Motor neuron (in vitro differentiated cells): ENCODE measurements at places on chromosomes 3 and 15.

DNA sequence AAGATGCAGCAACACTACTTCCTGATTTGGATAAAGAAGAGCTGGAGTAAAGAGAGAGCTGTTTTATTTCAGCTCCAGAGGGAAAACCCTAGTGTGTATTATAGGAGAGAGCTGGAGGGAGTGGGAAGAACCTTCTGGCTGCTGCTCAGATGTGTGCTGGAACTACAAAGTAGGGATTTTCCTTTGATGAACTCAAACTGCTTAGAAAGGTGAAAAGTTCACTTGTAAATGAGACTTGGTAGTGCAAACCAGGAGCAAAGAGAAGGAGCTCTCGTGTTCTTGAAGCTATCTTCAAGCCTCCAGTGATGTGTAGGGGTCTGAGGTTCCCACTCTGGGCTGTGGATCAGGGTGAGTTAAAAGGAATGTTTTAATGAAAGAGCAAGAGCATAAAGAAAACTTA is 110.4 kb downstream of the EDEM1 start:
- ATAC-seq: no peak

- no peak for ATAC-seq
Measured at GRCh38 chr15:81302701-81303109, 21.2 kb downstream of the STARD5 start.

GRCh38 chr15:48388910-48389309 is 57.7 kb downstream of the DUT start:
- ATAC-seq: no peak

GRCh38 chr3:155356594-155357370 is 63.3 kb upstream of the STRIT1 start:
- peak; percentile 73 for ATAC-seq

DNA sequence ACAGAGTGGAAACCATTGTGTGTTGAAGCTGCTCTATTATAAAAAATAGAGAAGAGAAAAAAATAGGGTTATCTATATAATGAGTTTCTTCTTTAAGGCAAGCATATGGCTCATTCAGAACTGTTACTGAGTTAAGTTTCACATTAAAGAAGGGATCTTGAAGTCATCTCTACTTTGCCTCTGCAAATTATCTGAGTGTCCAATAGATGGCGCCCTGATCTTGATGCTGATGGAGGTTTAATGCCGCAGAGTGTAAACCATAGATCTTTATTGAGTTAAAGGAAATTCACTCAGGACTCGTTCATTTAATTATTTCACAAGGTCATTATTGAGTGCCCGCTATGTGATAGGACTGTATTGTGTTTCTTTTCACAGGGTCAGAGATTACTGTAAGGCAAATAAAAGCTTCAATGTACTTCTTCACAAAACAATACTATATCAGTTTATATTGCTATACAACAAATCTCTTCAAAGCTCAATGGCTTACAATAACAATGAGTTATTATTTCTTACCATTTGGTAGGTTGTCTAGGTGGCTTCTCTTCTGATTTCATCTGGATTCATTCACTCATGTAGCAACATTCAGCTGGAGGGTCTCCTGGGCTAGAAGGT is 171.4 kb downstream of the NSUN3 start:
- peak; percentile 50 for ATAC-seq

DNA sequence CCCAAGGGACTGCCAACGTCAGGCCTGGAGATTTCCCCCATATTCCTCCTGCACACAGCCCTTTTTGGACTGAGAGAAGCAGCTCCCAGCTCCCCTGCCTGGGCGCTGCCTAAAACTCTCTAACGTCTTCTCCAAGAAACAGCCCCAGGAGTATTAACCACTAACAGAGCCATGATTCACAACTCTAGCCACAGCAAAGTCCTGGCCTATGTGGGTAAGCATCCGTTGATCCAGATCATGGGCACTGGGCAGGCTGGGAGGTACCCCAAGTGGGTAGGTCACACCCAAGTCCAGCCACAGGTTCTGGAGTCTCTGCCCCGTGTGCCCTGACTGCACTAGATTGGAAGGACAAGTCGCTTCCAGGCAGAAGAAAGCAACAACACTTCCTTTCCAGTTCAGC is 31.9 kb downstream of the NBEAL2 start:
- ATAC-seq: no peak

DNA sequence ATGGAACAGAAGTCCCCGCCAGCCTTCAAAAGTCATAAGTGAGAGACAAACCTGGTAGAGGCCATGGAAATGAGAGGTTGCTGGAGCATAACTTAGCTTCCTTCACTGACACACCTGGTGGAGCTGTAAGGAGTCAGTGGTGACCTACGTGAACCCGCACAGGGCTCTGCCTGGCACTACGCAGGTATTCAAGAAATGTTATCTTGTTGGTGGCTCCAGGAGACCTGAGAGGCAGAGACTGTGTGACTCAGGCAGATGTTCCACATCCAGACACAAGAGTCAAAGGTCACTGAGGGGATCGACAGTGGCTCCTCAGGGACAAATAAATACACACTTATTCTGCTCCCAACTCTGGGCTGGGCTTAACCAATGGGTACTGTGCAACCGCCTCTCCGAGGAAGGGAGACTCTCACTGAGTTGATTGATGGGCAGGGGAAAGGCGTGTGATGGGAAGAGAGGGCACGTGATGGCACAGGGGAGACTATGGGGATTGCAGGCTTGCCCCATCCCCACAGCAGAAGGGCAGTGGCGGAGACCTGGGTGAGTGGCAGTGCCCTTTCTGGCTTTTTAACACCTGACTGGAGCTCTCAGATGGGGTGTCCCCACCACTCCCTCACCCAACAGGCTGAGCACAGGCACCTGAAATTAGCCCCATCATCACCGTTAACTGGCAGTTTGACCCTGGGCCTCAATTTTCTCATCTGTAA is 111.7 kb upstream of the SMAD3 start:
- no peak for ATAC-seq

- no peak for ATAC-seq
Measured at GRCh38 chr15:65525622-65526021, 4.6 kb upstream of the HACD3 start.

- ATAC-seq: no peak
Measured at GRCh38 chr3:149604125-149604875, 53.5 kb downstream of the WWTR1 start.

DNA sequence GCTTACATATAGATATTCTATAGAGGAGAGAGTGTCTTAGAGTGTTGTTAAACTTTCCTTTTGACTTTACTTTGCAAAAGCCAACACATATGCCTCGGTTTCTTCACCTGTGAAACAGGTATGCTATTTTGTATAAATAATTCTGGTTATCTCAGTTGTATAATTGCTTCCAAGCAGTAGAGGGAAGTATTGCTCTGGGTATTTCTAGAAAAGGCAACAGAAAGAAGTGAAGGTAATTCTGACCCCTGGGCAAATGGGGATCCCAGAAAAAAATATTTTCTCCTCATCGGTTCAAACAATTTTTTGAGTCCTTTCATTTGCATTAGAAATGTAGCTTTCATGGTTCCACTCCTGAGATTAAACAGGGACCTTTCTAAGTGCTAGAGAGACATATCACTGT is 216.5 kb upstream of the SEMA6D start:
- ATAC-seq: no peak

GRCh38 chr3:58063022-58063815 is 55.0 kb downstream of the FLNB start:
- no peak for ATAC-seq

DNA sequence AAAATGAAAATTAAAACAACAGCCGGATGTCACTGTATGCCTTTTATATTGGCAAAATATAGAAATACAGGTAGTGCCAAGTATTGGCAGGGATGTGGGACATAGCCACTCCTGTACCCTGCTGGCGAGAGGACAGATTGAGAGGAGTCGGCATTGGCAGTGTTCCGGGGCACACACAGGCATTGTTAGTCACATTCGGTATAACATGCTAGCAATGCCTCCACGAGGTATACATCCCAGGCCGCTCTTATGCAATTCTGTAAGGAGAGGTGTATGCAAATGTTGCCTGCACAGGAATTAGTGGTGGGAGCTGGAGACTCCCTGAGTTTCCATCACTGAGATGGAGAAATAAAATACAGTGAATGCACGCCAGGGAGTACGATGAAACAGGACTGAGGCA is 99.4 kb upstream of the DLG1 start:
- no peak for ATAC-seq

DNA sequence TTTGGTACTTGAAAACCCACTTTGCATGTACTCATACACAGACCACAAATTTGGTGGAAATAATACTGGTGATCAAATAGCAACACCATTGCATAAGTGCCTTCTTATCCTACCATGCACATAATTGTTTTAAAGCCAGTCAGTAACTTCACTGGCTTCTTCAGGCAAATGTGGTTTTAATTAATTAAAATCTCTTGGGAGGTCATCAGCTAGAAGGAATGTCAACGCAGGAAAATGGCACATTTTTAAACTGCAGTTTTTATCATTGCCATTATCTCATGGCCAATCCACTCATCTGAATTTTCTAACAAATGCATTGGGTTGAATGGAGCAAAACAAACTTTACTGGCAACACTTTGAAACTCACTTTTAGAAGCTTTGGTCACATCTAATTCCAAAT is 105.7 kb upstream of the ZPLD1 start:
- ATAC-seq: no peak

- ATAC-seq: no peak
Measured at GRCh38 chr15:43483297-43484128, 9.4 kb downstream of the TP53BP1 start.

DNA sequence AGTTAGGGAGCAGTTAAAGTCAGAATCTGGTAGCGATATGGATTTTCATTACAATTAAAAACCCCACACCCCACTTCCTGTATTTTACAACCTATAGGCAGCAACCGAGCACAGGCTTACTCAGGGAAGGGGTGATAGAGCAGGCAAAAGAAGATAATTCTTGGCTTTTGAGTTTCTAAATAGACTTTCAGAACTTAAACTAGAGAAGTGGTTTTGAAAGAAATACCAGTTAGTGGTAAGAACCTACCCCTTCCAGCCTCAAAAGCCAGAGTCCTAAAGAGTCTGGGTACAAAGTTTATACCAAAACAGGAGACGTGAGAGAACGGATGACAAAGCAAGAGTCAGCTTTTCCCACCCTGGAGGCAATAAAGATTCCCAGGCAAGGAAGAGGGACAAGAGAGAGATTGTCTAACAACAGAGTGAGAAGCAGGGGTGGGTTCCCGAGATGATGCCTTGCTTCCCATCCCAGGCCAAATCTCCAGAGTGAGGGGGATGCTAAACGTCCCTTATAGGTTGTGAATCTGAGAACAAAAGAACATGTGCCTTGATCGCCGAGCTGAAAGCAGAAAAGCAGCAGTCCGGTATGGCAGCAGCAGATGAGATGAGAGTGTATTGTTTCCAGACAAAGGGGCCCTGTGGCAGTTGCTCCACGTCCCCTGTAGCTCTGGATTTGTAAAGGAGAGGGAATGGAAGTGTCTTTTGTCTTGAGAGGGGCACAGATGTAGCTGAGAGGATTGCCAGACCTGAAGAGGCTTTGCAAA is 36.8 kb downstream of the KLHL6 start:
- ATAC-seq: no peak

DNA sequence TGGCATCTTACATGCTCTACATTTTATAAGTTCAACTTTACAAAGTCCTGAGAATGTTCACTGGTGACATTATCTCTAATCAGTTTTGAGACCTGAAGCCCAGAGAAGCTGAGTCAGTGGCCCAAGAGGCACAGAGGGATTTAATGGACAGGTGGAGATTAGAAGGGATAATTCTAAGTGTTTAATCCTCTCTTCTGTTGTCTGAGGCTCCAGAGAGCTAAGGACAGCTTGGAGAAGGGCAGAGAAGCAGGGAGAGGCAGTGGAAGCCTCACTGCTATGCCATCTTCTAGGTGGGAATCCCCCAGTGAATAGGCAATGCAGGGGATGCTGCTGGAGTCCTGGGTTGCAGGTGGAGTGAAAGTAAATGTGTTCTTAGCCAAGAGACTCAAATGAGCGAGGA is 369.4 kb upstream of the SLCO3A1 start:
- ATAC-seq: no peak

DNA sequence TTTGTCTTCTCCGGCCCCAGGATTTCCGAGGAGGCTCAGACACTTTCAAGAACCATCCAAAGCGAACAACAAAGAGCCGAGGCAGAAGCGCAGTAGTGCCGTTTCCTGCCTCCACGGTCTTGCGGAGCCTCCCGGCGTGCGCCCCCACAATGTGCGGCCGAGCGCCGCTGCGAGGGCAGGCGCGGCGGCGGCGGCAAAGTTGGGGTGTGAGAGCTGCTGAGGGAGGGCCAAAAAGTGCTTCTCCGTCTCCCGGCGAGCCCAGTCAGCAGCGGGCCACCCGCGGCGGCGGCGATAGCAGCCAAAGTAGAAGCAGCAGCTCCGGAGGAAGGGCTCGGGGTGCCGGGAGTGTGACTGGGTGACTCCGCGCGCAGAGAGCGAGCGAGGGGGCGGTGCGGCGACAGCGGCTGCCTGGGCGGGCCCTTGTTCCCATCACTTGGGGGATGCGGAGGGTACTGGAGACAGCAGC is 749.1 kb downstream of the ROBO1 start:
- peak; percentile 65 for ATAC-seq

DNA sequence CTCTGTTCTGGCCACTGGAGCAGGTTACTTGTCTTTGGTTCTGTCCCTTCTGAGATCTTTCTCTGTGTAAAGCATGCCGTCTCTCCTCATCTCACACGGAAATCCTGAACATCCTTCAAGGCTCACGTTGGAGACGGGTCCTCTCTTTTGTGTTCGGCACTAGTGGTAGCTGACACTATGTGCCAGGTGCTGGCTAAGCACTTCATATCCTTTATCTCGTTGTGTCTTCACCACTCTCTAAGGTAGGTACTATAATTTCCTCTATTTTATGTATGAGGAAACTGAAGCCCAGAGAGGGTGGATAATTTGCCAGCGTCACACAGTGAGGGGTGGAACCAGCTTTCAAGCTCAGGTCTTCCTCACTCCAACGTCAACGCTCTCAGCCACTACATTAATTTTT is 1.2 kb downstream of the IFT122 start:
- ATAC-seq: no peak

- no peak for ATAC-seq
Measured at GRCh38 chr15:31367730-31368344, 41.2 kb downstream of the KLF13 start.

DNA sequence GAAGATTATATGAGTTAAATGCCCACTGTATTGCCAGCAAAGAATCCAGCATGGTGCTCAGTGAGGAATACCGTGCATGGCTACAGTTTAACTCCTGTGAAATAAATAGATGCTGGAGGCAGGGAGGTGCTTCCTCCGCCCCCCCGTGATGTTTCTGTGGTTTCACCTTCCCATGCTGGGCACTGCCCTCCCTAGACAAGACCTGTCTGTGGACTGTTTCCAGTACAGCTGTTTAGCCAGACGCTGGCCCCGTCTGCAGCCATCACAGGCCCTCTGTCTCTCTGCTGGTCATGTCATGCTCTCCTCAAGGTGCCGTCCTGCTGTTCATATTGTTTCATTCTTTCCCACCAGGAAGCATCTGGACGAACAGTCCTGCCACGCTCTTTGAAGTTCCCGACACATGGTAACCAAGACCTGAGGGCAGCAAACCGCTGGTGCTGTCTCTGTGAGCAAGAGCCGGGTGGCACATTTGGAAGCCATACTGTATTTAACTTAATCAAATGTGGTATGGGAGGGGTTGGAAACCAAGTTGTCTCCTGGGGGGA is 31.4 kb downstream of the GOLGA8S start:
- ATAC-seq: no peak
